ENCODE measurements at places on chromosomes 7 and 10. TPM values are rescaled to one million over a fixed set of nuclear protein-coding genes. Genes with fewer than 3 reads are reported as not detected.

DNA sequence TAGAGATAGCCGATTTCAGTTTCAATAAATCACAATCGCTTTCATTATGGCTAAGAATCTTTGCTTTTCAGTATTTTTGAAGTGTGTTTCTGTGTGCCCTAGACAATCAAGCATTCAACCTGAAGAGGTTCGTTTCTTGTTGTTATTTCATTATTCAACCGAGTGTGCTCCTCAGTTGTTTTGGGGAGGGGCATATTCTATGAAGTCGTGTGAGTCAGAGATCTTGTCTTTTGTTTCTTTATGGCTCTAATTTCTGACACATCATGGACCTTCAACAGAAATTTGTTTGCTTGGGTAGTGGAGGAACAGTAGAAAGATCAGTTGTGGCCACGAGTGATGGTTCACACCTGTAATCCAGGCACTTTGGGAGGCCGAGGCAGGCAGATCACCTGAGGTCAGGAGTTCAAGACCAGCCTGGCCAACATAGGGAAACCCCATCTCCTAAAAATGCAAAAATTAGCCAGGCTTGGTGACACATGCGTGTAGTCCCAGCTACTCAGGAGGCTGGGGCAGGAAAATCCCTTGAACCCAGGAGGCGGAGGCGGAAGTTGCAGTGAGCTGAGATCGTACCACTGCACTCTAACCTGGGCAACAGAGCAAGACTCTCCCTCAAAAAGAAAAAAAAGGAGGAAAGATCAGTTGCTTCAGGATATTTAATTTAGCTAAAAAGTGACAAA, 38.3 kb downstream of the C1QL3 start:
- no peak for DNase-seq

- DNase-seq = no peak
These were observed 487.6 kb downstream of the ZWINT start for GRCh38 chr10:55873485-55873884.

The KIAA1549 gene
- total RNA-seq = 3.0 TPM

The CLCN1 gene
- total RNA-seq = 0.20 TPM

DNA sequence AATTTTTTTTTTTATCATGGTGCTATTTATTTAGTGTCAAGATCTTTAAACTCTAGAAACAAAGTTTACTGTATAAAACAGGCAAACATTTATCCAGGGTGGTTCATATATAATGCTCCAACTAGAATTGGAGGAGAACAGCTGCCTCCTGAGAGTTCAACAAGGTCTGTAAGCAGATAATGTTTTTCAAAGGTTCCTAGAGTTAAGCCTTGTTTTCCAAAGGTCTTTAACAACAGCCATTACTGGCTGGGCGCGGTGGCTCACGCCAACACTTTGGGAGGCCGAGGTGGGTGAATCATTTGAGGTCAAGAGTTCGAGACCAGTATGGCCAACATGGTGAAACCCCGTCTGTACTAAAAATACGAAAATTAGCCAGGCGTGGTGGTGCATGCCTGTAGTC, 316.7 kb downstream of the CCDC3 start:
- DNase-seq = no peak

The LRRC72 gene
- total RNA-seq = not detected

DNA sequence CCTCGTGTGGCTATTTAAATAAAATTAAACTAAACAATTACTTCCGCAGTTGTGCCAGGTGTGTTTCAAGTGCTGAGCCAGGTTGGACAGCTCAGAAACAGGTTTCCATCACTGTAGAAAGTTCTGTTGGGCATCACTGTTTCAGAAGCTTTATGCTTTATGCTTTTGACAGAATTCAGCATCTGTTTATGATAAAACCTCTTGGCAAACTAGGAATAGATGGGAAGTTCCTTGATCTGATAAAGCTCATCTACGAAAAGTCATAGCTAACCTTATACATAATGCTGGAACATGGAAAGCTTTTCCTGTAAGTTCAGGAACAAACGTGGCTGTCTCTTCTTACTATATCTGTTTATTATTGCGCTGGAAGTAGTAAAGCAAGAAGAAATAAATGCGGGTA, 143.4 kb downstream of the DOCK1 start:
- peak; percentile 51 for DNase-seq

DNA sequence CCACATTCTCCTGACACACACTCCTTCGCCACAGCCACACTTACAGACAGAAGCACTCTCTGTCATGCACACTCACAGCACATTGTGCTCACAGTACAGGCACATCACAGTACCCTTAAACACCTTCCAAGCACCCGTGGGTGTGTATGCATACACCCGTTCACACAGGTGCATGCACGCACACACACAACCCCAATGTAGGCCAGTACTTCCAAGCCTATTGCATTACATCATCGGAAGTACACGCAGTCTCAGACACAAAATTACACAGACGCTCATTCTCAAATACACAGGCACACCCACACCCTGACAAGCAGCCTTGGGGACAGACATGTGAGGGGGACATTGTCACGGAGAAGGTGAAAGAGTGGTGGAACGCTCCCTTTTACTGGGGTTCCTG, 11.1 kb downstream of the KAZALD1 start:
- no peak for DNase-seq

The GIMAP5 gene
- 11.5 TPM for total RNA-seq

- no peak for DNase-seq
These were observed 181.1 kb downstream of the SDHAF3 start for GRCh38 chr7:97298561-97298960.

Measured in skin of body (tissue), 3 donors.